ENCODE measurements at places on chromosomes 12 and 14. TPM values are rescaled to one million over a fixed set of nuclear protein-coding genes. Genes with fewer than 3 reads are reported as not detected.
A peak's percentile ranks its signal among the peaks of the same experiment; 100 is the strongest.

Gene PTCSC3
- total RNA-seq = not detected

GRCh38 chr12:19199332-19199731 lies 69.8 kb downstream of the PLEKHA5 start:
- H3K4me3 ChIP-seq = no peak overlapping the region
- H3K27me3 ChIP-seq = peaks cover 6% of the 10 kb centered on the region
- peaks cover 32% of the 10 kb centered on the region for H3K4me1 ChIP-seq
- H3K36me3 ChIP-seq = no peaks in the 10 kb centered on the region
- H3K27ac ChIP-seq = no peak overlapping the region

DNA sequence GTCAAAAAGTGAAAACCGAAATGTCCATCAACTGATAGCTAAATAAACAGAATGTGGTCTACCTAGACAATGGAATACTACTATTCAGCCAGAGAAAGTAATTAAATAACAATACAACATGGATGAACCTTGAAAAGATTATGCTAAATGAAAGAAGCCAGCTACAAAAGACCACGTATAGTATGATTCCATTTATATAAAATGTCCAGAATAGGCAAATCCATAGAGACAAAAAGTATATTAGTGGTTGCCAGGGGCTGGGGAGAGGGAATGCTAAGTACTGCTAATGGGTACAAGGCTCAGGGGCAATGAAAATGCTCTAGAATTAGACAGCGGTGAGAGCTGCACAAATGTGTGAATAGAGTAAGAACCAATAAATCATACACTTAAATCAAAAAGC lies 29.9 kb downstream of the CDC42BPB start:
- H3K4me1 ChIP-seq = peaks cover 25% of the 10 kb centered on the region
- no peak for DNase-seq
- peaks cover 3% of the 10 kb centered on the region for H3K27me3 ChIP-seq
- no peaks in the 10 kb centered on the region for H3K36me3 ChIP-seq
- no peak overlapping the region for H3K27ac ChIP-seq
- no peak overlapping the region for H3K4me3 ChIP-seq

DNA sequence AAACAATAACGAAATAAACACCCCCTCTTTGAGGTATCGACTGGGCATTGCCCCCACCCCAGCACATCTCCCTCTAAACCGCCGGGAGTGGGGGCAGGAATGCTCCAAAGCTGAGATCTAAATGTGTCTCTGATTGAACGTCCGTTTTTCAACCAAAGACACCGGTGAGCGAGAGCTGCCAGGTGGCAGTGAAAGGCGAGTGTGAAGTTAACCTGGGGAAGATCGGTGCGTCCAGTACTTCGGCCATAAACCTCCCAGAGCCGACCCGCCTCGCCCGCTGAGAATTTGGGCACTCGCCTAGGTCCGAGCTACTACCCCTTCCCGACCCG lies 625 bp downstream of the ANGEL1 start:
- peak overlapping the region; percentile 93 for H3K27ac ChIP-seq
- no peak for DNase-seq
- peak overlapping the region; percentile 97 for H3K4me3 ChIP-seq
- peaks cover 18% of the 10 kb centered on the region for H3K4me1 ChIP-seq
- peaks cover 3% of the 10 kb centered on the region for H3K36me3 ChIP-seq
- H3K27me3 ChIP-seq = peaks cover 5% of the 10 kb centered on the region

DNA sequence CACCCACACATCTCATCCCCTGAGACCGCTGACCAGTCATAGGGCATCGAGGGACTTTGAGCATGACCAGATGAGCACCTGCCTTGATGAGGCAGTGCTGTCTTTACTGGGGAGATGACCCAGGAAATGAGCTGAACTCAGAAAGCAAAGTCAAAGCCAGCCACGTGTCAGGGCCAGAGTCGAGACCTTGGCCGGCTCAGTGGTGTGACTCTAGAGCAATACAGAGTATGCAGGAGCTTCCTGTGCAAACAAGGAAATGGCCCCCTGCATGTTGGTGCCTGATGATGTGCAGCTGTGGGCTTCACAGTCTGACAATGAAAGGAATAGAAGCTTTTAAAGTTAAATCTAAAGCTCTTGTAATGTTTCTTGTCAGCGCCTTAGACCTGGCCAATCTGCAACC lies 332.9 kb downstream of the PCNX1 start:
- no peak overlapping the region for H3K27ac ChIP-seq
- H3K27me3 ChIP-seq = no peaks in the 10 kb centered on the region
- H3K4me1 ChIP-seq = no peaks in the 10 kb centered on the region
- DNase-seq = no peak
- H3K36me3 ChIP-seq = no peaks in the 10 kb centered on the region

- DNase-seq = no peak
- no peak overlapping the region for H3K4me3 ChIP-seq
- H3K27ac ChIP-seq = no peak overlapping the region
- no peaks in the 10 kb centered on the region for H3K27me3 ChIP-seq
Observed at GRCh38 chr14:91723501-91723900, 8.4 kb downstream of the CATSPERB start.

Gene DCN
- total RNA-seq = not detected

DNA sequence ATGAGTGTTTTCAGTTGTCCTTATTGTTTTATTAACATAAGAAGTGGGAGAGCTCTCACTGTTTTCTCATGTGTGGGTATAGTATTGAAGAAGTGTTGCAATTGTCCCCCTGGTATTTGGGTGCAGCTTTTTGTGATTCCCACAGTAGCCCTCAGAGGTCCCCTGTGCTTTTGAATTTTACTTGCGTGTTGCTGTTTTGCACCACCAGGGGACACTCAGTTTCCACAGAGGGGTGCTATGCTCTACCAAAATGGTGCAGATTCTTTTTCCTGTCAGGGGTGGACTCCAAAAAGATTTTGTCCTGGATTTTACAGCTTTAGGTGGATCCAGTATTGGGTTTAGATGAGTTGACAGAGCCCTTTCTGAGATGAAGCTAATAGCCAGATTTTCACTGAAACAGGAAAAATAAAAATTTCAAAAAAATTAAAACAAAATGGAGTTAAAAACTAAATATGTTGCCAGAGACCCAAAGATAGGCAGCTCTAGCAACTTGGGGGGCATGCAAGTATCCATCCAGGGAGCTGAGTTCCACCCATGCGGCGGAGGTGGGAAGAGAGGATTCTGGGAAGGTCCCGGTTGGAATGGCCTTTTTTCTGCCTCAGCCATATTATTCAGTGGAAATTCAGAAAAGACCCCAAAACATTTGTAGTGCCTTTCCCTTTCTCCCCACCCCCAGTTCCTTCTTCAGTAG lies 50.2 kb downstream of the TTLL5 start:
- no peaks in the 10 kb centered on the region for H3K27me3 ChIP-seq
- no peak overlapping the region for H3K27ac ChIP-seq
- no peaks in the 10 kb centered on the region for H3K36me3 ChIP-seq
- peak; percentile 39 for DNase-seq
- H3K4me3 ChIP-seq = no peak overlapping the region

DNA sequence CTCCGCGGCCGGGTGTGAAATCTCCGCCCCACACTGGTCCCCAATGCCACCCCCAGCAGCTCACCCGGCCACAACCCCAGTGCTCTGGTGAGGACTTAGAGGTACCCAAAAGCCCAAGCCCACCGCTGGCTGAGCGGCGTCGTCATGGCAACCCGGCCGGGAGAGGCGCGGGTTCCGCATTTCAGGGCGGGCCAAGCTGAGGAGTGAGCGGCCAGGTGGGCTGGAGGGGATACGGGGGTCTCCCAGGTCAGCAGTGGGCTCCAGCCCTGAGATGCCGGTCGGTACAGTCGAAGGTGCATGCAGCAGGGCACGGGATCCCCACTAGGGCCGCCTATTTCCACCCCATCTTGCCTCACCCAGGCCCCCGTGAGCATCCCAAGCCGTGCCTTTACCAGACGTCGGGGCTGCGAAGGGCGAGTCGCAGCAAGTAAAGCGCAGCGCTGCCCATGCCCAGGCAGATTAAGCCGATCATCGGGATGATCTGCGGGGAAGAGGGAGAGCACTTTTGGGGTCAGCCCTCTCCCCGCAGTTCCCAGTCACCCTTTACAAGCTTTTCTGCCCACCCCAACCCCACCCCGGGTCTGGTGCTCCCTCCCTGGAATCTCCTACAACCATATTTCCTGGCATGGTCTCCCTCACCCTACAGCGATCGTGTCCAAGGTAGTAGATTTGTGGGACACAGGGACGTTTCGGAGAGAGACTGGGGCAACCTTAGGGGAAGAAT lies 6.9 kb downstream of the SHMT2 start:
- DNase-seq = peak; percentile 51
- no peak overlapping the region for H3K27ac ChIP-seq
- H3K4me3 ChIP-seq = no peak overlapping the region
- peaks cover 32% of the 10 kb centered on the region for H3K4me1 ChIP-seq
- H3K36me3 ChIP-seq = no peaks in the 10 kb centered on the region
- H3K27me3 ChIP-seq = peaks cover 39% of the 10 kb centered on the region

DNA sequence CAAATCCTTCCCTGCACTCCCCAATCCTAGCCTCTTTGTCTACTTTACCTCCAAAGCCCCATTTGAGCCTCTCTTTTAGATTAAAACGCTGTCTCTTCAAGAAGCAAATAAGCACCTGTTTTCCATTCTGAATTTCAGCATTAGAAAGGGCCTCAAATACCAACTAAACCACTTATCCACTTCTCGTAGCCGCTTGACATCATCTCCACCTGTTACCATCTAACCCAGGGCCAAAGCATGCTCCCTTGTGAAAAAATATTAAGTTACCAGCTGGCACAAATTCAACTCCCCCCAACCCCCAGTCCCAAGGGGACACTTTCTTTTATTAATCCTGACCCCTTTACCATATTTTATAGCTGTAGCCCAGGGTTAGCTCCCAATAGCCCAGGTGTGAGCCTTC lies 43.1 kb downstream of the GPHB5 start:
- H3K4me3 ChIP-seq = no peak overlapping the region
- no peaks in the 10 kb centered on the region for H3K27me3 ChIP-seq
- no peak overlapping the region for H3K27ac ChIP-seq
- no peak for DNase-seq
- H3K4me1 ChIP-seq = no peaks in the 10 kb centered on the region

DNA sequence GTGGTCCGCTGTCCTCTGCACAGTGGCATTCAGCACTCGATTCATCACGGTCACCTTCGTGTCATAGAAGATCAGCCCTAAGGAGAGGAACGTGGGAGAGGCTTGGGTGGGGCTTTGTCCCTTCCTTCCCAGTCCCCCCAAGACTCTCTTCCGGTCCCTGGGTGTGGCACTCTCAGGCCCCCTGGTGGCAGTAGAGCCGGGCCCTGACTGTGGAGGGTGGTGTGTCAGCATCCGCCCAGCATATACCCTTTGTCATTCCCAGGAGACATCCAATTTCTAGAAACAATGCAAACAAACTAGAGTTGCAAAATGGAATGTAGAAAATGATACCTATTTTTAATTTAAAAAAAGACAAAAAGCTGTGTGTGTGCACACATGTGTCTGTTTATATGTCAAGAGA lies 45.0 kb downstream of the TRAFD1 start:
- H3K27ac ChIP-seq = no peak overlapping the region
- peaks cover 3% of the 10 kb centered on the region for H3K36me3 ChIP-seq
- H3K27me3 ChIP-seq = peaks cover 9% of the 10 kb centered on the region
- H3K4me1 ChIP-seq = no peaks in the 10 kb centered on the region
- peak; percentile 41 for DNase-seq

GRCh38 chr14:95049952-95050351 lies 107.4 kb downstream of the DICER1 start:
- peaks cover 2% of the 10 kb centered on the region for H3K4me1 ChIP-seq
- no peaks in the 10 kb centered on the region for H3K36me3 ChIP-seq
- no peak for DNase-seq
- H3K4me3 ChIP-seq = no peak overlapping the region
- peaks cover 9% of the 10 kb centered on the region for H3K27me3 ChIP-seq

DNA sequence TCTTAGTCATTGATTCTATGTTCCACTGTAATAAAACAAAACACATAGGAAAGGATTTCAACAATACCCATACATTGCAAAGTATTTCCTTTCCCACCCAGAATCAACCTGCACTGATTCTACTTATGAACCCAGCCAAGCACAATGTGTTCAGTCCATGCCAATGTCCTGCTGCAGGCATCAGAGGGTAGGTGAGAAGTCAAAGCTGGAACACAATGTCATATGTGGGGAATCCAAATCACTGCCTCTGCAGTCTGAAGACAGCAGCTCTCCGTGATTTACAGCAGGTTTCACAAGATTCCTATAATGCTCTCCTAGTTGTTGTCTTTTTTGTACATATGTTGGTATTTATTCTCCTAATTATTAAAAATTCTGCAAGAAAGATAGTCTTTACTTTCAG lies 25.7 kb downstream of the ITPR2 start:
- H3K4me3 ChIP-seq = no peak overlapping the region
- H3K27me3 ChIP-seq = no peaks in the 10 kb centered on the region
- no peak overlapping the region for H3K27ac ChIP-seq
- no peaks in the 10 kb centered on the region for H3K36me3 ChIP-seq

- H3K4me1 ChIP-seq = no peaks in the 10 kb centered on the region
- DNase-seq = no peak
- no peaks in the 10 kb centered on the region for H3K36me3 ChIP-seq
- H3K27me3 ChIP-seq = no peaks in the 10 kb centered on the region
- no peak overlapping the region for H3K27ac ChIP-seq
Observed at GRCh38 chr12:48292040-48292439, 58.7 kb downstream of the ZNF641 start.

DNA sequence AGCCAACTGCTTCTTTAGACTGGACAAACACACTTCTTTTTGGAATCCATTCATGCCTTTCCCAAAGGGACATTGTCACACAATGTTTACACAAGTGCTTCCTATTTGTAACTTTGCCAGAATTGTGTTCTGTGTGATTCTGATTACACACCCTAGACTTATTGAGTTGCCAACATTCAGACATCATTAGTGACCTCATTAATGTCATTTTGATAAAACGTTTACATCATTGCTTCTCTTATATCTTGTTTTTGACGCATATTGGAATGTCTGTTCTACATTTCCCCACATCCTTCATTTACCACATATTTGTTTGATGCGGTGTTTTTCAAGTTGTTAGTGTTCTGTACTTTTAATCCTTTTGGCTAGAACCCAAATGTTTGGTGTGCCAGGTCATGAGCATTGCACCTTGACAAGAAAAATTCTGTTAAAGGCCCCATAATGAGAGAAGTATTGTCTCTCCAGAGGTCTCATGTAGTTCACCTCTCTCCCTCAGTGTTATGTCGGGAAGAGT lies 305.5 kb downstream of the AEBP2 start:
- H3K27ac ChIP-seq = no peak overlapping the region
- H3K27me3 ChIP-seq = no peaks in the 10 kb centered on the region
- no peaks in the 10 kb centered on the region for H3K36me3 ChIP-seq
- H3K4me1 ChIP-seq = no peaks in the 10 kb centered on the region
- H3K4me3 ChIP-seq = no peak overlapping the region
- DNase-seq = no peak

Gene RNASE7
- not detected for total RNA-seq

- no peaks in the 10 kb centered on the region for H3K27me3 ChIP-seq
- DNase-seq = no peak
- H3K27ac ChIP-seq = no peak overlapping the region
- no peaks in the 10 kb centered on the region for H3K36me3 ChIP-seq
Observed at GRCh38 chr14:42884100-42884499, 1277.4 kb downstream of the LRFN5 start.

- DNase-seq = no peak
- H3K4me1 ChIP-seq = no peaks in the 10 kb centered on the region
- no peak overlapping the region for H3K27ac ChIP-seq
- no peaks in the 10 kb centered on the region for H3K27me3 ChIP-seq
Observed at GRCh38 chr12:88298761-88299242, 156.7 kb downstream of the TMTC3 start.

Gene C14orf180
- total RNA-seq = not detected

- no peak overlapping the region for H3K4me3 ChIP-seq
- peaks cover 3% of the 10 kb centered on the region for H3K27me3 ChIP-seq
- no peak overlapping the region for H3K27ac ChIP-seq
- H3K4me1 ChIP-seq = no peaks in the 10 kb centered on the region
- no peak for DNase-seq
Observed at GRCh38 chr14:50021261-50022031, 94.9 kb downstream of the VCPKMT start.

GRCh38 chr12:80681287-80681686 lies 26.1 kb upstream of the MYF6 start:
- H3K27ac ChIP-seq = no peak overlapping the region
- H3K27me3 ChIP-seq = no peaks in the 10 kb centered on the region
- DNase-seq = no peak
- H3K4me3 ChIP-seq = no peak overlapping the region
- H3K4me1 ChIP-seq = no peaks in the 10 kb centered on the region

Gene POLR3B
- 12.1 TPM for total RNA-seq

Data from glutamatergic neuron (in vitro differentiated cells).